Midbrain (tissue), 1 donor: ENCODE measurements at places on chromosomes 12 and 14.

DNA sequence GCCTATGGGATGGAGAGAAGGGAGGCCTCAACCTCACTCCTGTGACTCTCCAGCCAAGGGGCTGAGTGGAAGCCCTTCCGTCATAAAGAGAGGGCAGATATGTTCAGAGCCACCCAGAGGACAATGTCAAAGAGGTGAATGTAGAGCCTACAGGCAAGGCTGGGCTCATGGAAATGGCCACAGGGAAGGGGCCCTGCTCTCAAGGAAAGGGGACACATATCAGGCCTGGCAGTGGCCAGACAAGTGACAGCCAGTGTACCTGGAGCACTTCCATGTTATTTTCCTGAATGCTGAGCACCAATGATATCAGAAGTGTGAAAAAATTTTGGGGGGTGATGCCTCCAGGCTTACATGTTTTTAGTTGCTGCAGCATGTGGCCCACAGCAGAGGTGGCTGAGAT, 36.6 kb upstream of the DDX11 start:
- no peak for DNase-seq

GRCh38 chr14:56340932-56341331, 222.7 kb downstream of the PELI2 start:
- DNase-seq, result no peak

DNA sequence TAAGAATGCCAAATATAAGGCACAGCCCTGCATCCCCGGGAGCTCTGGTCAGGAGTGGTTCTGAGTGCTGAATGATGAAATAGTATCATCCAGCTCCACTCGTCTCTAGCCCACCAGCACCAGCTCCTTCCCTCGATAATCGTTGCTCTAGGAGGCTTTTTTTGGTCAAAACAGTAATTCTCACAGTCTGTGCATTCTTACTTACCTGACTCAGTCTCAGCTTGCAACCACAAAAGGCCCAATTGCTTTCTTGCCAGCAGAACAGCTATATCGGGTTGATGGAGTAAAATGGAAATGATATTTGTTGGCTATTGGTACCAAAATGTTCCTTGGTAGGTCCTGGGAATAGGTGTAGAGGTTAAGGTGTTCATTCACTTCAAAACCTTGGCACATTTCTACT, 94.8 kb downstream of the BMP4 start:
- DNase-seq, result no peak

- DNase-seq, result no peak
Measured at GRCh38 chr12:65518771-65519170, 240.3 kb downstream of the MSRB3 start.

DNA sequence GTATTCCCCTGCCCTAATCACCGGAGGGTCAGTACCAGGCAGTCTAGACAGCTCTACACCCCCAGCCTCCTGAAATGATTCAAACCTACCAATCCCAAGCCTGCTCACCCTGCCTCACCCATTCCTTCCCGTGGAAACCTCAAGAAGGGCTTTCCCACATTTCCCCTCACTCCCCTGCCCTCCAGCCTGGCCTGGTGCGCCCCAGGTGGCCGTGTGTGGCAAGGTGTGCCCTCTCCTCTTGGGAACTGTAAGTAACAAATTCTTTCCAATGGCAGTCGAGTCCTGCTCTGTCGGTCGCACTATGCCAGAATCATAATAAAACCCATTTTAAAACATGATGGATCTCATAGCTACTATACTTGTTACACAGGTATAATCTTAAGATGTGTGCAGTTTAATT, 13.9 kb upstream of the DEGS2 start:
- DNase-seq, result no peak

GRCh38 chr14:54881235-54881760, 21.3 kb downstream of the GCH1 start:
- DNase-seq, result no peak

DNA sequence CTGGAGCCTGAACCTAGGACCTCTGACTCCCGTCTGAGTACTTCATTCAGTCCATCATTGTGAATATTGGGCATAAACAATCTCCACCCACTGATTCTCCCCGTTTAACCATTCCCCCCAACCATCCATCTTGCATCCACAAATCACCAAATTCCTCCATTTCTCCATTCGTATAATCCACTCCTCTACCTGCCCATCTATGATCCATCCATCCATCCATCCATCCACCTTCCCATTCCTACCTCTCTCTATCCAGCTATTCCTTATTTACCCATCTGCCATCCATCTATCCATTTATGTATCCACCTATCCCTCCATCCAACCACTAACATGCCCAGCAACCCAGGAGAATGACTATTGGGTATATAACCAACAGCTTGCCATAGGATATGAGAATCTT, 87.5 kb downstream of the CALM1 start:
- no peak for DNase-seq
